ENCODE measurements at places on chromosomes 5 and 9.

DNA sequence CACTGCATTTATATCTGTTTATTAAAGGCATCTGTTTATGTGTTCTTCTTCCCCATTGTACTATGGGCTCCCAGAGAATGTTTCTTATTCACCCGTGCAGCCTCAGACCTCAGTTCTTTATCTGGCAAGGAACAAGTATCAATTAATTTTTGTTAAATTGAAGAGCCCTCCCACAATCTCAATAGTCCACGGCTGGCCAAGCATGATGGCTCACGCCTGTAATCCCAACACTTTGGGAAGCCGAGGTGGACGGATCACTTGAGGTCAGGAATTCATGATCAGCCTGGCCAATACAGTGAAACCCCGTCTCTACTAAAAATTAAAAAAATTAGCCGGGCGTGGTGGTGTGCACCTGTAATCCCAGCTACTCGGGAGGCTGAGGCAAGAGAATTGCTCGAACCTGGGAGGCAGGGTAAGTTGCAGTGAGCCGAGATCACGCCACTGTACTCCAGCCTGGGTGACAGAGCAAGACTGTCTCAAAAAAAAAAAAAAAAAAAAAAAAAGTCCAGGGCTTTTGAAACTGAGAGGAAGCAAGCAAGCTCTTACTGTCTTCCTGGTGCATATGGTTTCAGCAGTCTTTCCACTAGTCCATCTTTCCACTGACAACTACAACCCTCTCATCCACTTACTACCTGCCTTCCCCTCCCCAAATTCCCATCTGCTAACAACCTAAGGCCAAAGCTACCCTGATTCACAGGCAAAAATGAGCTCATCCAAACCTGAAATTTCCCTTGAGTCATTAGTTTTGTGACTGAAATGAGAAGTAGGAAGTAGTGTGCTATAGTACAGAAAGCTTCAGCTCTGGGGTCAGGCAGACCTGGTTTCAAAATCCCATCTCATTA, 2.3 kb upstream of the HK3 start:
- peak; percentile 26 for DNase-seq

GRCh38 chr5:94815313-94816039, 197.0 kb downstream of the SLF1 start:
- no peak for DNase-seq

DNA sequence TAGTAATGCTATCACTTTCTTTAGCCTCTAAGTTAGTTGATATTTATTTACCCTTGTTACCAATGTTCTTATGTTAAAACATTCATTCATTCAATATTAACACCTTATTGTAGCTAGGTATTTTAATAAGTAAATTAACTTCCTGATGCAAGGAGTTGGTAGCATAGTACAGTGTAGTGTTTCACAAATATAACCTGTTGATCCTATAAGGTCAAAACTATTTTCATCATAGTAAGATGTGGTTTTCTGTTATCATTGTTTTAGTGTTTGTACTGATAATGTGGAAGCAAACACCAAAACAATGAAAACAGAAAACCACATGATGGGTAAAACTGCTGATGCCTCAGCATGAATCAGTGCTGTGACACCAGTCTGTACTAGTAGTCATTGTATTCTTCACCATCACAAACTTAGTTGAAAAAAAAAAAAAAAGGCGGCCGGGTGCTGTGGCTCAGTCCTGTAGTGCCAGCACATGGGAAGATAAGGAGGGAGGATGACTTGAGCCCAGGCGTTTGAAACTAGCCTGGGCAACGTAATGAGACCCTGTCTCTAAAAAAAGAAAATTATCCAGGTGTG, 36.5 kb downstream of the ZCCHC7 start:
- DNase-seq, result no peak

- DNase-seq, result no peak
Measured at GRCh38 chr5:10584714-10585517, 21.0 kb downstream of the ANKRD33B start.

GRCh38 chr5:88729084-88729828, 153.7 kb downstream of the MEF2C start:
- peak; percentile 81 for DNase-seq

- DNase-seq, result no peak
Measured at GRCh38 chr5:179863449-179864085, 5.0 kb upstream of the MRNIP start.

- DNase-seq, result no peak
Measured at GRCh38 chr5:168468836-168469235, 17.4 kb upstream of the RARS1 start.

- DNase-seq, result no peak
Measured at GRCh38 chr5:154459015-154459414, 13.2 kb downstream of the SAP30L start.

DNA sequence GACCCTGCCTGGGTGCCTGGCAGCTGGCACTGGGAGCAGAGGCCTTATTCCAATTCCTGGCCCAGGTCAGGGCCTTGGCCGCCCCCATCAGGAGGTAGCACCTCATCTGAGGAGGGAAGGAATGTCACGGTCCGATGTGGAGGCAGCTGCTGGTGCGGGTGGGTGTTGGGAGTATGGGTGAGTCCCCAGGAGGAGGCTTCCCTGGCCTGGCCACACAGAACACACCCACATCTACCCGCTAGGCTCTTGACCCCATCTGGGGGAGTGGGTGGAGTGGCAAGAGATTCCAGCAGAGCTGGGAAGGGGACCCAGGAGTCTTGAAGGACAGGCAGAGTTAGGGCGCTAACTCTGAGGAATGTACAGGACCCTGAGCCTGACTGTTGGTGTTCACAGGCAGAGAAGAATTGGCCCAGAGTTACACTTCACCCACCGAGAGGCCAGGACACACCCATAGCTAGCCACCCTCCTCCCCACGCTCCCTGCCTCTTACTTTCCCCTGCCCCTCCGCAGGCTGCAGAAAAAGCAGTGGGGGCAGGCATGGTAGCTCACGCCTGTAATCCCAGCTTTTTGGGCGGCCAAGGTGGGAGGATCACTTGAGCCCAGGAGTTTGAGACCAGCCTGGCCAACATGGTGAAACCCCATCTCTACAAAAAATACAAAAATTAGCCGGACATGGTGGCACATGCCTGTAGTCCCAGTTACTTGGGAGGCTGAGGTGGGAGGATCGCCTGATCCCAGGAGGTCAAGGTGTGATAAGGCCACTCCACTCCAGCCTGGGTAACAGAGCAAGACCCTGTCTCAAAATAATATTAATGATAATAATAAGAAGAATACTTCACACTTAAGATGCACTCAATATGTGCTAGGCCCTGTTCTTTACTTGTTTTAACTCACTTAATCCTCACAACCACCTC, 6.0 kb downstream of the OLFML2A start:
- DNase-seq, result no peak

DNA sequence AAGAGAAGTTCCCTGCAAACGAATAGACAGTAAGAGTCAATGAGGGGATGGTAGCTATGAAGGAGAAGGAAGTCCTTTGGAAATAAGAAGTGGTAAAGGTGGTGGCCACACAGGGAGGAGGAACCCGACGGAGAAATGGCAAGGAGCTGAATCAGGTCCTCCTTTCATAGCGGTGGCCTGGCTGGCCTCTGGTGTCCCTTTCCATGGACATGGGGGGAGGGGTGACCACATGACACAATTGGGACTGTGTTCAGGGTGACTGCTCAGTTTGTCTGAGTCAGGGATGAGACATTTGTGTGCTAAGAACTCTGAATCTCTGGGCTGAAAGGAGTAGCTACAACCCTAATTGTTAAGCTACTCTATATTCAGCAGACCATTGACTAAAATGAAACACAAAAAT, 28.7 kb upstream of the TIMD4 start:
- DNase-seq, result no peak

- peak; percentile 63 for DNase-seq
Measured at GRCh38 chr9:86434039-86434726, 80.0 kb upstream of the TUT7 start.

GRCh38 chr9:97735070-97735600, 38.0 kb upstream of the XPA start:
- no peak for DNase-seq

- DNase-seq, result no peak
Measured at GRCh38 chr9:125757834-125758233, 10.7 kb downstream of the PBX3 start.

DNA sequence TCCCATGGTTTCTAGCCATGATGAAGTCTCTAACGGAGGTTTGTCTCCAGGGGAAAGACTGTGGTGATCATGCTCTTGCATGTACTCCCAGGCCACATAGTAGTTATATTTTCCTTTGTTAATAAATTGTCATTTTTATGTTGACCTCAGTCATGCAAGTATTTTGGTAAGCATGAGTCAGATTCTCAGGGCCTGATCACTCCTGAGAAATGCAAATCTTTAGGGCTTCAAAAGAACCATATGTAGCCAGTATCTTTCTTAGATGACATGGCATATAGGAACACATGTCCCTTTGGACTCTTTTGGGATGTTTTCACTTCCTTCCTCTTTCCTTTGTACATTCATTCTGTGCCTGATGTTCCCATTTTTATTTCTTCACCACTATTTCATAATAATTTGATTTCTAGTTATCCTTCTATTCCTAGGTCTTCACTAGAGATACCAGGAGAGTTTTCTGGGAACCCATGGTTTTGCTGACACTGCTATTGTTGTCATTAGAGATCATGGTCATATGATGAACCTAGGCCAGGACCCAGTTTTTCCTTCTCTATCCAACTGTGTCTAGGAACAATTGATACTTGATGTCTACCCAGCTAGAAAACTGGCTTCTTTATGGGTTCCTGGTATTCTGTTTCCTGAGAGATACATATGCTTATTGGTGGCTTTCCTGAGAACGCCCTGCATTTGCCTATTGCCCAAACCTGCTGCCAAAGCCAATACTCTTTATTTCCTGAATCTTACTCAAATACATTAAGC, 248.1 kb upstream of the NREP start:
- DNase-seq, result no peak

DNA sequence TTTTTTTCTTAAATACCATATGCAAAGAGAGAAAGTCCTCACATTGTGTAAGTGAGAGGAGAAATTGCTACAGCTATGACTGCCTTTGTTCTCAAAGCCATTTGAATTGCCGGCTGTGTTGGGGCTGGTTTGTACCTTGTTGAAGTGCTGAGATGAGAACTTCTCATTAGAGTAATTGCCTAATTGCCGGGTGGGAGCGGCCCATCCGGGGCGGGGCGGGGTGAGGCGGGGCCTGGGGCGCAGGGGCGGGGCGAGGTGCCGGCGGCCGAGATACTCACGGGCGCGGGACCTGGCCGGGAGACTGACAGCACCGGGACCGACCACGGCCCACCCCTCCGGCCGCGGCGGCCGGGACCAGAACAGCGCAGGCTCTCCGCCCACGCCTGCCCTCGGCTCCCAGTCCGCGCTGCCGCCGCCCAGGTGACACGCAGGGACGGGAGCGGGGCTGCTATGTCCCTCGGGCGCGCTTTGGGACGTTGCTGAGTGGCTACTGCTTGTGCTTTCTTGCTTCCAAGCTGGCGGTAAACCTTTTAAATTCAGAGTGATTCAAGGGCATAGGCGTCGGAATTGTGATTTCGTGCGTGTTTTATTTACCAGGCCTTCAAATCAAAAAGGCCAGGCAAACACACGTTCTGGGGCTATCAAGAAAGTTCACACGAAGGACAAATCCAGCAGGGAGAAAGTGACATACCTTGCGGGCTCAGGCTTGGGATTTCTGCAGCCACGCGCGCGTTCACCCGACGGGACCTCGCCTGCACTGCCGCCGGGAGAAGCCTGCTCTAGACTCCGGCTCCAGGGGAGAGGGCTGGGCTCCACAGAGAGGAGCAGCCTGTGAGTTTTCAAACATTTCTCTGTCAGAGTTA, 269.1 kb downstream of the FANCC start:
- no peak for DNase-seq

DNA sequence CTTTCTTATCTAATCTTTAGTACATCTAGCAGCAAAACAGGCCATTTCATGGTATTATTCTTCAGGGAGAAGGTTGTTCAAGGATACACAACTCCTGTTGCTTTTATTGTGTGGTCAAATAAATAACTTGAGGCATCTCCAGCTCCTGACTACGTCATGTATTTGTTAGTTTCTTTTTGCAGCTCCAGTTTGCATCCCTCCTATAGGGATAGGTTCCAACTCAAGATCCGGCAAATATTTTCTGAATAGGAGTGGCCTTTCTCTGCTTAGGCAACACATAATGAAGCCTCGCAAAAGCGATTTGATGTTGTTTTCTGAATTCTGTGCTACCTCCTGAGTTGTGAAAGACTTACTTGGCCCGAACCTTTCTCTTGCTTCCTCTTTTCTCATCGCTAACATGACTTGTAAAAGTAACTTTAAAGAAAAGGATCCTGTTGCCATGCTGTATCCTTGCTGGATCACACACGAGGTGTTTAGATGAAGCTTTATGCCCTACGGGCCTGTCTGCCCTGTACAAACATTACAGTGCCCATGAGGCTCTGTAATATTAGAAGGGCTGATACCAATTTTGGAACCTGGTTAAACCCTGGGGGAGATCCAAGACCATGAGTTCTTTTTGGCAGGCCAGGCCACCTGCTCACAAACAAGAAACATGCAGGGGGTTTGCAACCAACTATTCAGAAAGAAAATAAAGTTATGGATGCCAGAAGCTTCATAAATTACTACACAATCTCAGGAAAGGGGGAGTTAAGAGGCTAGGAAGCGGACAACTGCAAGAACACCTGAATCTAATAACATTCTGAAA, 149.8 kb upstream of the FGF10 start:
- no peak for DNase-seq

GRCh38 chr5:373710-374602, 52.4 kb downstream of the AHRR start:
- peak; percentile 70 for DNase-seq

DNA sequence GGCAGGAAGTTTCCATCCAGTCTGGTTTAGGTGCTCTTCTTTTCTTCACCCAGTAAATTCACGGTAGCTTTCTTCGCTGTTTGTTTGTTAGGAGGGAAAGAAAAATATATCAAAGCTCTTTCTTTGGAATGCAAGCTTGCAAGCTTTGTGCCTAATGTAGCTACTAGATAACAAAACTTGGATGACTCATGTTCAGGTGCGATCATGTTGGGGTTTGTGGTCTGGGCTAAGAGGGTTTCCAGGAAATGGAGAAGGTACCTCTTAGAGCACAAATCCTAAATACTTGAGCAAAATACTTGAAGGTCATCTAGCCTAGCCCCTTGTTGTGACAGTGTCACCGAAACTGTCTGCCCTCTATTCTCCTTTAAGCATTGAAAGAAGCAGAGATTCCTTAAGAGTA, 17.7 kb downstream of the SRP19 start:
- no peak for DNase-seq

DNA sequence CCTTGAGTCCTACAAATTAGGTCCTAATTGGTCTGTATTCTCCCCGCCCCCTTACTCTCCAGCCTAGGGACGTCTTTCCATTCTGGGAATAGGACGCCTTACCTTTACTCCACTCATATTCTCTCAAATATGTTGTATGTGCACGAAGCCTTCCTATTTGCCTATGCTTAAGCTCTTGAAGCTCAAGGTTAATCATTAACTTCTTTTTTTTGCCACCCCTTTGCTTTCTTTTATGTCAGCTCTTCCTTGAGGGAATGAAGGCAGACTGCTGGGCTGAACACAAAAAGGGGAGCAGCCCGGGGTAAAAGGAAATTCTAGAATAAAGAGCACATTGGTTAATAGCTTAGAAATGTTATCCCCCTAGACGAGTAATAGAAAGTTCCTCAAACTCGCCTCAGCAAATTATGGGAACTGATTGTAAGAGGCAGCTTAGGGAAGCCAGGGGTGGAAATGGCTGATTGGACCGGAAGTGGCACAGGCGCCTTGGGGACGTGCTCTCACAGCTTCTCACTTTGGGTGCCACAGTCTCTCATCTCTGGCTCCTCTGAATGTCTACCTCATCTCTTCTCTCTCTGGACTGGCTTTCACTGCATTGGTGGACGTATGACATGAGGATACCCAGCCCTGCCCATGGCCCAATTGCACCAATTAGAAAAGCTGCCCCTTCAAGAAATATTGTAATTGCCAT, 122.3 kb upstream of the IL12B start:
- no peak for DNase-seq
